ENCODE measurements at places on chromosomes 1 and 21. TPM values are rescaled to one million over a fixed set of nuclear protein-coding genes. Genes with fewer than 3 reads are reported as not detected.

- DNase-seq: peak; percentile 13
These were observed 207.1 kb downstream of the NUF2 start for GRCh38 chr1:163528710-163529348.

KIF26B gene
- 0.49 TPM for total RNA-seq

- no peak for DNase-seq
These were observed 14.8 kb upstream of the NFIA start for GRCh38 chr1:61067446-61068019.

GRCh38 chr21:31905503-31906451, 33.0 kb downstream of the HUNK start:
- no peak for DNase-seq

GRCh38 chr1:23403038-23403336, 21.6 kb downstream of the TCEA3 start:
- peak; percentile 28 for DNase-seq

DNA sequence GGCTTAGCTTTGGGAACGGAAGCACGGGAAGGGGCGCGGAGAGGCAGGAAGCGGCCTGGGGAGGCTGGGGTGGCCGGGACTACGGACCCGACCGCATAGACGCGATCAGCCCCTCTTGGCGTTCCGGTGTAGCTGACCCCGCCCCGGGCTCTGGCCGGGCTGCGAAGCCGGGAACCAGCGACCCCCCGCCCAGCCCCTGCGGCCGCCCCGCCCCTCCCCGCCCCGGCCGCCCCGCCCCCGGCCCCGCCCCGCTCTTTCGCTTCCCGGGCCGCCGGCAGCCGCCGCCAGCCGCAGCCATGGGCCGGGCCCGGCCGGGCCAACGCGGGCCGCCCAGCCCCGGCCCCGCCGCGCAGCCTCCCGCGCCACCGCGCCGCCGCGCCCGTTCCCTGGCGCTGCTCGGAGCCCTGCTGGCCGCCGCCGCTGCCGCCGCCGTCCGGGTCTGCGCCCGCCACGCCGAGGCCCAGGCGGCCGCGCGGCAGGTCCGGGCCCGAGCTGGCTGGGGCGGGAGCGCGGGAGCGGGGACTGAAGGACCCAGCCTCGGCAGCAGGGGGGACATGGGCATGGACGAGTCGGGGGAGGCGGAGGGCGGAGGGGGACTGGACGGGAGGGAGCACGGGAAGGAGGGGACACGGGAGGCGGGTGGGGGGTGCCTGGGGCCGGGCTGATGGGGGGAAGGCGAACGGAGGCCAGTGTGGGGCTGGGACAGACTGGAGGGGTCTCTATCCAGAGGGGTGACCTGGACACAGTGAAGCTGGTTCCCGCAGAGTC, at the start of gene SELENON:
Gene SELENON (plus strand): TSS at position 259 of the 768 bp plus-strand sequence. CDS start 38 bp downstream, at position 297.
- DNase-seq: no peak

GRCh38 chr1:26946270-26946669, 14.0 kb downstream of the KDF1 start:
- no peak for DNase-seq

BRDT gene
- not detected for total RNA-seq

DNA sequence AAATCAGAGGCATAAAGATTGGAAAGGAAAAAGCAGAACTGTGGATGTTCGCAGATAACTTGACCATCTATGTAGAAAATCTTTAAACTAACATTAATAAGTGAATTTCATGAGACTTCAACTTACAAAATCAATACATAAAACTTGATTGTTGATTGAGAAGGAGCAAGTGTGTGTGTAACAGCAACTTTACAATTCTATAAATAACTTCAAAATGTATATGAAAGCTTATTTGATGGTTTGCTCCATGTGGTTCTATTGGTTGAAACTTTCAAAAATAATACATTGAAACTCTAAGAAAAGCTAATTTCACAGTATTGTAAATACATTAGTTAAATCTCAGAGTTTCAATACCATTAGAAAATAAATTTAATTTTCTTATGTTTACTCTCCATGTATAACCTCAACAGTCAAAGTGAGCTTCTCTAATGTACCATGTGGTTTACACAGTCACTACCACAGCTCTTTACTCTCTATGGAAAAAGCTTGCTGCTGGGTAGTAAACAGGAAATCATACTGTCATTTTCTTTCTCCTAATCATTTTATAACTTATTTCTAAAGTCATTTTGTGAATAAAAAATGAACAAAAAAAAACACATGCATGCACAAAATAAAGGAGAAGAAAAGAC, 12.0 kb downstream of the AKT3 start:
- DNase-seq: no peak

ZNF669 gene
- 7.2 TPM for total RNA-seq

GRCh38 chr1:6867729-6868659, 82.7 kb downstream of the CAMTA1 start:
- DNase-seq: no peak

THBS3 gene
- total RNA-seq: 15.9 TPM

DNA sequence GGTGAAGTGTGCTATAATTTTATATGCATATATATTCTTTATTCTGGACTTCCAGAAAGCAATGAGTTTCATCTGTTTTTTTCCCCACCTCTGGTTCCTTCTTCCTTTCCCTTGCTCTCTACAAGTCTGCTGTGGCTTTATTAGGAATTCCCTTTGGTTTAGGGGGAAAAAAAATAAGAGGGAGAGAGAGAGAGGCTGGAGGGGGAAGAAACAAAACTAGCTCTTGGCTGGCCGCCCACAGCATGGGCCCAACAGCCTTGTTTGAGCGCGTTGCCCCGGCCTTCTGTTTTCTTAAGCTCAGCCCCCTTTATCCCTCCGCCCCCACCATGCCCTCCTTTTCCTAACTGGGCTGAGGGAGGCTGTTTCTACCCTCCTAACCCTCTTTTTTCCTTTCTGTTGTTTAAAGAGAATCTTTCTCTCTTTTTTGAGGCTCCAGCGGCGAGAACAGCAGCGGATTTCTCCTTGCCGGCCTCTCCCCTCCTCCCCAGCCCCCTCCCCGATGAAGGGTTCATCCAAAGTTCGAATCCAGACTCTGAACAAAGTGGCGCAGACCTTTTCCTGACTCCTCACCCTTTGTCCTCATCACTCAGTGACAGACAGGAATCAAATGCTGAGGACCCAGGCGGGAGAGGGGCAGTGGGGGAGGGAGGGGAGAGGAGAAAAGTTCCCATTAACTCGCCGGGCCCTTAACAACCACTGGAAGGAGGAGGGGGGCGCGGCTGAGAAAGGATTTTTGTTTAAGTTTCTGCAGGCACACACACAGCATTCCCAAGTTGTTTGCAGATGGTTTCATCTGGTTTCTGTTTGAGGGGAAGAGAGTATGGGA, 29.7 kb downstream of the PBX1 start:
- DNase-seq: no peak

- no peak for DNase-seq
These were observed 33.2 kb upstream of the KANK4 start for GRCh38 chr1:62352387-62352786.

- DNase-seq: peak; percentile 61
These were observed 930 bp downstream of the DHCR24 start for GRCh38 chr1:54885807-54886723.

SEMA6C gene
- 8.2 TPM for total RNA-seq

- no peak for DNase-seq
These were observed 174.2 kb downstream of the PTPRU start for GRCh38 chr1:29410476-29410875.

DNA sequence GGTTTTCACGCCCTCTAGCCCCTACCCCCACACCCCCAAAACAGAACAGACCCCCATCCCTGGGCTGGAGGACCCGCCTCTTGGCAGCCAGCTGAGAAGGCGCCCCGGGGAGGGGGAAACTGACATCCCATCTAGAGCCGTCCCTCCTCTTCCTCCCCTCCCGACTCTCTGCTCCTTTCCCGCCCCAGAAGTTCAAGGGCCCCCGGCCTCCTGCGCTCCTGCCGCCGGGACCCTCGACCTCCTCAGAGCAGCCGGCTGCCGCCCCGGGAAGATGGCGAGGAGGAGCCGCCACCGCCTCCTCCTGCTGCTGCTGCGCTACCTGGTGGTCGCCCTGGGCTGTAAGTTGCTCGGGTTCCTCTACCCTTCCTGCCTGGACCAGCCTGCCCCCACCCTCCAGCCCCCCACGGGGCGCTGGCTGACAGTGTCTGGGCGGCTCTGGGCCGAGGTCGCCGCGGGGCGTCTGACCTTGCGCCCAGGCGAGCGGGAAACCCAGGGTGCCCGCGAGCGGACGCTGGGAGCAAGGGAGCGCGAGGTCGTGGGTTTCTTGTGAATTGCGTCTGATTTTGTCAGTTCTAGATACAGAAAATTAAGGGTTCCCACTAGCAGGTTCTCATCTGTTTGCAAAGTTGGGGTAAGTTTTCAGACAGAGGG, 618 bp downstream of the JAM2 start:
- no peak for DNase-seq

SLAMF8 gene
- not detected for total RNA-seq

PROX1 gene
- 0.22 TPM for total RNA-seq

- no peak for DNase-seq
These were observed 56.7 kb upstream of the PUM1 start for GRCh38 chr1:31122101-31122735.

- DNase-seq: no peak
These were observed 42.5 kb downstream of the TMEM200B start for GRCh38 chr1:29081201-29081600.

GUCA2A gene
- total RNA-seq: not detected

GRCh38 chr1:3948344-3948743, 48.3 kb upstream of the C1orf174 start:
- no peak for DNase-seq

DNA sequence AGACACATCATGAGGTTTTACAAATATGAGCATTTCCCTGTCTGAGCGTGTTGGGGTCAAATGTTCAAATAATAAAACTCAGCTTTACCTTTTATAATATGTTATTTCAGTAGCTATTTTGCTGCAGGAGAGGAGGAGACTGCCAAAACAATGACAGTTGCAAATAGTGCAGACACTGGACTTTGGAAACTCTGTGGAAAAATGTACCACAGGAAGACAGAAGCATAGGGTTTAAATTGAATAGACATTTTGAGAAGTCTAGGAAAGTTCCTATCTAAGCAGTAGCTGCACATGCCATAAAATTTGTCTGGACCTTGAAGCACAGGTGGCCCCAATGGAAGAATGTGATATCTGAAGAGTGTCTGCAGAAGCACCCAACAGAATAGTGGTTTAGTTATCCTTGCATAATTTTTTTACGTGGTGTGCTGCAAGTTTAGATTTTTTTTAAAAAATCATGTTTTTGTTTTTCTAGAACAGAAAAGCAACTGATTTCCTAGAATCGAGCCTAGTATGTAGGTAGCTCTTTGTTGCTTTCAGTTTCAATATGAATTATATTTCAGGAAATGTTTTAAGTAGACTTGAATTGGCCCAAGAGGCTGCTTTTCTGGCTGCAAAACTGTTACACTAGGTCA, 14.0 kb upstream of the GBP5 start:
- no peak for DNase-seq

- DNase-seq: no peak
These were observed 71.0 kb downstream of the FOXD2 start for GRCh38 chr1:47508702-47509431.

DNA sequence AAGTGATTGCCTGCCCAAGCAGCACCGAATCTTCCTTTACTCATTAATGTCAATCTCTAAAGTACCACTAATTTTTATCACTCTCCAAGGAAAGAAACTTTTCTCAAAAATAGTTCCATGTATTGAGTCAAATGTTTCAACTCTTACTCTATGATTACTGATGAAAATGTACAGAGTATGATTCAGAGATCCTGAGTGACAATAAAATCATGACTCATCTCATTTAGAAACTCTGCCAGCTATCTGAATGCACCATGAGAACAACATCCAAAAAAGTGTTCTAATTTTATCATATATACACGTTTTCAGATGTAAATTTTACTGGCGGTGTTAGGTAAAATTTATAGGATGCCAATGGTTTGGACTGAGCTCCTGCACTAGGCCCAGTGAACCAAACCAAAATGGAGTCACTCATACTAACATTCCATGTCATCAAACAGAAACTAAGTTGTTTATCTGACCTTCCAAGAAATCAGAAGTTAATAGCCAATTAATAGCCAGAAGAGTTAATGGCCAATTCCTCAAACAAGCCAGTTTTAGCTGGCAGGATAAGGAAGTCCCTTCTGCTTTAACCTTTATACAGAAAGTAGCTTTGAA, 22.6 kb downstream of the PLPPR5 start:
- no peak for DNase-seq

- DNase-seq: no peak
These were observed 501 bp downstream of the FBXO6 start for GRCh38 chr1:11664336-11665065.

- DNase-seq: no peak
These were observed 31.0 kb downstream of the AGO4 start for GRCh38 chr1:35838693-35839245.

DNA sequence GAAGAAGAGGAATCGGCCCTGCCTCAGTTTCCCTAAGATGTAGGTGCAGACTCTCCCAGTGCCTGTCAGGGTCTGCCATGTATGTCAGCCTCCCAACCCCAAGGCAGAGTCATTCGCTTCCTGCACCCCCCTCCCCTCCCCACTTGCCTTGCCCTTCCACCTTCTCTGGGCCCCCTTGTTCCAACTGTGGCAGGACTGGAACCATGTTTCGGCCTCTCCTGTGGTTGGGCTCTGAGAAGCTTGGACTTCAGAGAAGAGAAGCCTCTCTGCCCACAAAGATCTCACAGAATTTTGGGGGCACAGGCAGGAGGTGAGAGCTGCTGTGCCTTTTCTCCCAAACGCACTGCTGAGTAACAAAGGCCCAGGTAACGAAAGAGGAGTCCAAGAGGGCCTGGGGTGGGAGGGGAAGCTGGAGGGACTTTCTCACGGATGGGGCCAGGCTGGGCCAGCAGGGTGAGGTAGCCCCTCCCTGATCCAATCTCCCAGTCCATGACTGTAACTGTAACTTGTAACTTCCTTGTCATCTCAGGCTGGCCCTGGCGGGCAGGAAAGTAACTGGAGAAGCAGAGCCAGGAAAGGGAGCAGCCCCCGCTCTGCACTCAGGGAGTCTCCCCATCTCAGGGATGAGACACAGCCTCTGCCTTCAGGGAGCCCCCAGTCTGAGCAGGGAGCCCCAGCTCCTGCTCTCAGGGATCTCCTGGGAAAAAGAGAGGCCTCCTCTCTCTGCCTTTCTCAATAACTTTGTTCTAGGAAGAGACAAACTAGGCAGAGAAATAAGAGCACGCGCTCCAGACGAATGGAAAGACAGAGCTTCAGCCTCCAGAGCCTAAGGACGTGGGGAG, 11.3 kb downstream of the CRABP2 start:
- DNase-seq: no peak

CCDC181 gene
- total RNA-seq: not detected

DNA sequence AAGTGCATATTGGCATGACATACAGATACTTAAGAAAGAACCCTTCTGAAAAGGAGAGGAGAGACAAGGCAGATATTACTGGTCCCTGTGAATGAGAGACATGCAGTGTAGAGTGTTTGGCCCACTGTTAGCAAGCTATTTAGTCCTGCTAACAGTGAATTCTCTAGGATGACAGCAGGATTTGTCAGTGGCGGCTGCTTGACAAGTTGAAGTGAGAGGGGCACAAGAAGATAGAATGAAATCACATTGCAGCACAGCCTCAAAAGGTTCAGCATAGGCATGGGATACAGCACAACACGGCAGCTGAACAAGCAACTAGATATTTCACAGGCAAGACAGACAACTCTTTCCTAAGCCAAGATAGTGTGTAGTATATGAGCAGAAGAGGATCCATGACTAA, 407.9 kb downstream of the PLA2G4A start:
- no peak for DNase-seq

AMY1A gene
- not detected for total RNA-seq

Measured in HCT116 (cell line).